ENCODE measurements at places on chromosomes 11 and 22. TPM values are rescaled to one million over a fixed set of nuclear protein-coding genes. Genes with fewer than 3 reads are reported as not detected.

TTC17 gene
- 36.2 TPM for total RNA-seq

TRPT1 gene
- total RNA-seq, result 26.8 TPM

GAL3ST3 gene
- total RNA-seq, result not detected

KRTAP5-11 gene
- not detected for total RNA-seq

CYTH4 gene
- total RNA-seq, result 0.94 TPM

CELF1 gene
- total RNA-seq, result 48.6 TPM

INSC gene
- total RNA-seq, result not detected

KCNK4 gene
- total RNA-seq, result not detected

SLC22A6 gene
- total RNA-seq, result not detected

CARD16 gene
- total RNA-seq, result not detected

OR8G5 gene
- total RNA-seq, result not detected

SLC15A3 gene
- not detected for total RNA-seq

RFPL3 gene
- total RNA-seq, result not detected

YPEL1 gene
- 0.18 TPM for total RNA-seq

FOLR1 gene
- not detected for total RNA-seq

All from A549 treated with RU486 at 1 μM for 4 hours (cell line).